EH (cell line): ENCODE measurements at places on chromosomes 2 and 18.

- DNase-seq = no peak
These were observed 110.9 kb upstream of the CCDC150 start for GRCh38 chr2:196528486-196529223.

DNA sequence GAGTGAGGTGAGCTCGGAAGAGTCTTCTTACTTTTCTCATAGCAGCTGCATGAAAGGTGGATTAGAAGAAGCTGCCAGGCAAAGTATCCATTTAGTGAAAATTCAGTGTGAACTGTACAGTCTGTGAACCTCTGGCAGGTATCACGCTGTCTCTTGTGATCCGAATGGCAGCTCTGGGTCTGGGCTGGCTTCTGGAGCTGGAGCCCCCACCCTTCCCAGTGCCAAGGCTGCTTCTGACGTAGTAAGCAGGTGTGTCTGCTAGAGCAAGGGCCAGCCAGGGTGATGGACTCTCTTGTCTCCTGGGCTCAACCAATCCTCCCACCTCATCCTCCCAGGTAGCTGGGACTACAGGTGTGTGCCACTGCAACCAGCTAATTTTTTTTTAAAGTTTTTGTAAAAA, 14.0 kb upstream of the NTSR2 start:
- no peak for DNase-seq

DNA sequence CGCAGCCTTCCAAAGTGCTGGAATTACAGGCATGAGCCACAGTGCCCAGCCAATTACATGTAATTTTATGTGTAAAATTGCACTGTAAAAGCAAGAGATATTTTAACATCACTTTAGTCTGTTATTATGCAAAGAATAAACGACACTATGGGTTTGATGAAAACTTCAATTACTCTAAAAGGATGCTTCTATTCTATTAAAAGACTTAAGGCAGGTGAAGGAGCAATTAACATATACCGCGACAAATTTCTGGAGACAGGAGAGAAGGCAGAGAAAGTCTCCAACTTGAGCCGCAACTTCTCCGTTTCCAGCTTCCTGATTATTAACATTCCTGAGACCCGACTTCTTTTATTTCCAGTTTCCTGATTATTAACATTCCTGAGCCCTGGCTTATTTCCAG, 53.7 kb downstream of the FAM210A start:
- DNase-seq = no peak

GRCh38 chr2:42105330-42106256, 57.8 kb downstream of the PKDCC start:
- peak; percentile 52 for DNase-seq

- no peak for DNase-seq
These were observed 140.0 kb upstream of the FHL2 start for GRCh38 chr2:105538840-105539239.

DNA sequence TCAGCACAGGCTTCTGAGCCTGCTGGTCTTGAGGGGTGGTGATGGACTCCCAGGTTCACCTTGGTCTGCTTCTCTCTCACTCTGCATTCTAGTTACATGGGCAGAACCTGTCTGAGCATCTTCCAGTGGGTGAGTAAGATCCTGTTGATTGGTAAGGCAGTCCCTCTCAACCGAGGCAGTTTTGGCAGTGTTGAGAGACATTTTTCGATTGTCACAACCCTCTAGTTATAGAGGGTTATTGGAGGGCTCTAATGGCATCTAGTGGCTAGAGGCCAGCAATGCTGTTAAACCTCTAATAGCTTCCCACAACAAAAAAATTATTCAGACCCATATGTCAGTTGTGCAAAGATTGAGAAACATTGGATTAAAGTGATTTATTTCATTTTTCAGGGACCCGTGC, 9.3 kb upstream of the MGAT5 start:
- no peak for DNase-seq

- peak; percentile 34 for DNase-seq
These were observed 21.8 kb upstream of the RAB27B start for GRCh38 chr18:54806526-54806925.

GRCh38 chr2:96273763-96274162, 7.7 kb downstream of the CIAO1 start:
- no peak for DNase-seq

GRCh38 chr18:76859474-76860339, 37.4 kb downstream of the ZNF236 start:
- DNase-seq = no peak

- DNase-seq = no peak
These were observed 125.5 kb upstream of the UGP2 start for GRCh38 chr2:63716146-63716545.

GRCh38 chr2:32564417-32565035, 63.3 kb upstream of the TTC27 start:
- no peak for DNase-seq

GRCh38 chr18:59921384-59921891, 21.6 kb downstream of the PMAIP1 start:
- no peak for DNase-seq

- DNase-seq = no peak
These were observed 6.8 kb downstream of the ZNF397 start for GRCh38 chr18:35247412-35248249.

- DNase-seq = no peak
These were observed 195.0 kb downstream of the CCDC102B start for GRCh38 chr18:68992719-68993482.

DNA sequence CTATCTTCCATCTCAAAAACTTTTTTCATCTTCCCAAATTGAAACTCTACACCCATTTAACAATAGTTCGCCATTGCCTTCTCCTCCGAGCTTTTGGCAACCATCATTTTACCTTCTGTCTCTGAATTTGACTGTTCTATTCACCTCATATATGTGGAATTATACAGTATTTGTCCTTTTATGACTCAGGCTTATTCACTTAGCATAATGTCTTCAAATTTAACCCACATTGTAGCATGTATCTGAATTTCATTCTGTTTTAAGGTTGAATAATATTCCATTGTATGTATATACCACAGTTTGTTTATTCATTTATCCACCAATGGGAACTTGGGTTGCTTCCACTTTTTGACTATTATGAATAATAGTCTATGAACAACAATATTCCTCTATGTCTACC, 233.9 kb downstream of the GPD2 start:
- no peak for DNase-seq

GRCh38 chr2:25966531-25967270, 15.6 kb downstream of the KIF3C start:
- DNase-seq = no peak

- no peak for DNase-seq
These were observed 14.2 kb downstream of the SPR start for GRCh38 chr2:72901426-72901825.

DNA sequence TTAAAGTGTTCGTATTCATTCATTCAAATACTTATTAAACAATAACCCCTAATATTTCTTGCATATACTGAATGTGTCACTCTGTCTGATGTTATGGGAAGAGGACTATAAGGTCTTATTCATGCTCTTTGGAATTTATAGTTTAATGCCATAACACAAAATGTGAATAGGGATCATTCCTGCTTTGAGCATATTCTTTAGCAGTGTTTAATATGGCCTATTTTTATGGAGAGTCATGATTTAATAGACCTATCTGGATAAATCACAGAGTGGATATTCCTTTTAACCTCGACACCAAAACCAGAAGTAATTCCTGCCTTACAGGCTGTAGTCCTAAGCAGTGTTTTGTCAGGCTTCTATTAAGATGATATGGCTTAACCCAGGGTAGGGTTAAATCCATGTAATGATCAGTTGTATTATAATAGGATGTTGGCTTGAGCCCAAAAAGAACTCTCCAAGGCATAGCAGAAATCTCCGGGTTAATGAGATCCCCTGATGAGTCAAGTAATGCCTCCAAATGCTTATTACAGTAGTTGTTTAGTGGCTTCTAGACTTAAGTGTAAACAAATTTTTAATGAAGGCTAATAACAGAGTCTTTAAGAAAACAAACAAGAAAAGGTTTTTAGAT, 54.3 kb downstream of the GULP1 start:
- DNase-seq = peak; percentile 55

DNA sequence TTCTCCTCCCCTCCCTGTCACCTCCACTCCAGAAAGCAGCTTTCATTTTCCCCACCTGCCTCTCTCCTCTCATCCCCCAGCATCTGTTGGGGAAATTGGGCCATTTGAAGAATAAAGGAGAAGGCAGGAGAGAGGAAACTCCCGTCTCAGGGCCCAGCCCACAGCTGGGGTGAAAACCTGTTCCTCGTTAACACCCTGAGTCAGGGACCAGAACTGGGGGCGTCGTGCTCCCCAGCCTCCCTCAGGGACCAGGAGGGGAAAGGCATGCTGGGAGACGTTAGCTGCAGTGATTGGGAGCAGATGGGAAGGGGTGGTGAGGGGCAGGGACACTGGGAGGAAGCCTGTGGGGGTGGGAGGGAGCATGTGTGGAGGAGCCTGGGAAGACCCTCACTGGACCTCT, 251.3 kb downstream of the DYSF start:
- DNase-seq = no peak

GRCh38 chr18:9965711-9966624, 52.2 kb downstream of the VAPA start:
- peak; percentile 56 for DNase-seq

DNA sequence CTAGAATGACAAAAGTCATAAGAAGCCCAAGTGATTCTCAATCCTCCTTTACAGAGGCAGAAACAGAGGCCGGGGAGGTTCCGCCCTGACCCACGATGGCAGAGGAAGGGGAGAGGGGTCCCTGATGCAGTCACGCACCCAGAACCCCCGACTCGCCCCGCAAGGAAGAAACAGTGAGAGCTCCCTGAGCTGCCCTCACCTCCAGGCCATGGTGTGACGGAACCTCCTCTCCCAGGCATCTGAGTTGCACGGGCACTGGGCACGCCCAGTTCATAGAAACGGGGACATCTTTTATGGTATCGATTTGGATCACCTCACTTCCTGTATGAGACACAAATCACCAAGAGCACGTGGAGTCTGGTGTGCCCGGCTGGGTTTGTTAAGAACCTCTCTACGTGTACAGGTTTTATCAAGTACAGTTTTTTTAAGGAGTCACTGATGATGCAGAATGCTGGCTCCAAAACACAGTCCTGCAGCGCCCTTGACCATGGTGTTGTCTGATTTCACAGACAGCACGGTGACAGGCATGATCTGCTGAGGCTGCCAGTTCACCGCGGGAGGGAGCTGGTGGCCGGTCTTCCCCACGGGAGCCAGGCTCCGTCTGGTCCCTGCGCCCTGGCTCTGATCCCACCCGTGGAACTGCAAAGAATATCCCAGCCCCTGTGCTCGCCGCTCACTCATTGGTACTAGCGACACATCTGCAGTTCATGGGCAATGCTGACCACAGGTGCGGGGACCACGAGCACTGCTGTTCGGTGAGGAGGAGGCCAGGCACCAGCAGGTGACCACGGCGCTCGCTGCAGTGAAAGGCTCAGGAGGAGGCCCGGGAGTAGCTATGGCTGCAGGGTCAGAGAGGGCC, 35.6 kb downstream of the PXDN start:
- no peak for DNase-seq

- no peak for DNase-seq
These were observed 85.7 kb upstream of the GALNT13 start for GRCh38 chr2:153786016-153786415.

GRCh38 chr2:42167458-42167857, 1.7 kb upstream of the EML4 start:
- peak; percentile 50 for DNase-seq

- DNase-seq = peak; percentile 49
These were observed 125.0 kb upstream of the CD226 start for GRCh38 chr18:70072678-70073077.

- DNase-seq = peak; percentile 99
These were observed 3.3 kb upstream of the ADAM17 start for GRCh38 chr2:9558948-9559381.
